NCI-H226 (cell line): ENCODE measurements at places on chromosomes 7 and 10.

GRCh38 chr7:93211228-93211818, 14.9 kb downstream of the HEPACAM2 start:
- no peak for DNase-seq

DNA sequence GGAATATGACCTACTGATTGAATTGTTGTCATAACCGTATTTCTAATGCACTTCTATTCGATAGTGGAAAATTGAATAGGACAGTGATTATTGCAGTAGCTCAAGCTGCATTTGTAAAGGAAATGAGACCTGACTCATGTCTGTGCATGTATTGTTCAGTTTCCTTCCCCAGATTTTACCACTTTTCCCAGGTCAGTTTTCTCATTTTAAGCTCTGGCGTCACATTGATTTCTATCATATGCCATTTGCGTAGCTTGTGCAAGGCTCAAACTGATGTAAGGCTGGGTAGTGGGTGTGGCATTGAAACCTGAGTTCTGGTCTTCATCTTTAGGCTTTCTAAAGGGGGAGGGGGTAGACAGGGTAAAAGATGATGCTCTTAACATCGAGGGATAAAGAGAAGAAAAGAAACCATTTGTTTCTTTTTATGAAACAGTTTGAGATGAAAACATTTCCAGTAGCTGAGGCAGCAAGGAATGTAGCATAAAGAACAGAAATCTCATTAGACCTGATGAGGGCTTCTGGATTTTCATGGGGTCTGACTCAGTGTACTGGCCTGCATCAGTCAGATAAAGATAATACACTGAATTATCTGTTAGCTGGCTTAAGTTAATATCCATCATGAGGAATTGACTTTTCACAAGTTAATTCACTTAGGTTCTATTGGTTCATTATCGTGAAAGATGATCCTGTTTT, 182.3 kb upstream of the CDCA7L start:
- no peak for DNase-seq

DNA sequence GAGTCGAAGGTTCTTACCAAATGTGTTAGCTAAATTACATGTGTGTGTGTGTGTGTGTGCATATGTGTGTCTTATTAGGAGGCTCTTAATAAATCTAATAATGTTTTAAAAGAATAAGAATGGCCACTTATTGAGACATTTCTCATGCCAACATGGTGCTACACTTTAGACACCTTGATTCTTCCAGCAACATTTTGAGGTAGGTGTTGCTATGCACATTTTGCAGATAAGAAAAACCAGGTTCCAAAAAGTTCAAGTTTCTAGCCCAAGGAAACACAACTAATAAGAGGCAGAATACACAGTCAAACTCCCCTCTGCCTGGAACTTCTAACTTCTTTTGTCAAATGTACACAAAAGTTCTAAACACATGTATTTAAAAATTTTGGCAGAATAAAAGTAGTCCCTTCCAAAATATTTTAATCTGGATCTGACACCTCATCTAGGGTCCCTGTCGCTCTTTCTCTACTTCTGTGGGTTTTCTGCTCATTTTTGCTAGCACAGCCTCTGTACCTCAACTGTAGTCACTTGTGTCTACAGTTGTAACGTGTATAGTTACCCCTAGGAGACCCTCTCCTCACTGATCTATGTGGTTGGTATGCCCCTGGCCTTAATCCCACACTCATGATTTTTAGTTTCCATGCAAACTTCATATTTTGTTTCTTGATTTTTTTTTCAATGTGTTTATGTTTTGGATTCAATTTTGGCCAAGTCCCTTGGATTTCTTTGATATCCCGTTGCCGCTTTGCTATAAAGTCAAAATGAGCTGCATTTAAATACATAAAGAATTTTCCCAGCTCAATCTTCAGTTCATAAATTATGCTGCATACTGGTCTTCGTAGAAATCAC, 4.3 kb downstream of the ANKRD1 start:
- no peak for DNase-seq

GRCh38 chr7:12069757-12070156, 141.3 kb upstream of the TMEM106B start:
- DNase-seq: no peak

GRCh38 chr10:61688551-61689308, 26.0 kb downstream of the CABCOCO1 start:
- no peak for DNase-seq

- no peak for DNase-seq
Measured at GRCh38 chr7:24864214-24864817, 107.1 kb upstream of the GSDME start.

DNA sequence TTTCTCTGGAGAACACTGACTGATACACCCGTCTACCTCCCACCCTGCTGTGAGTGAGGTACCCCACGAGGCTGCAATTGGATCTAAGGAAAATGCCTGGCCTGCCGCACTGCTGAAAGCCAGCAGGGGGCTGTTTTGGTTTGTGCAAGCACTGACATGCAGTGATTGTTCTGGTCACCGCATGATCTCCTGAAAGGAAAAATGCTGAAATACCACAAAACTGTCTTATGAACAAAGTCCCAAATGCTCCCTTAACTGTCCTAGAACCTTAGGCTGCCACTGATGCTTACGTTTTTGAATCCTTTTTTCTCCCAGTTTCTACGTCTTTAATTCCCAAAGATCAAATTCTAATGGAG, 132.7 kb downstream of the JCAD start:
- DNase-seq: no peak

- no peak for DNase-seq
Measured at GRCh38 chr7:149136118-149136517, 10.0 kb upstream of the ZNF425 start.

- no peak for DNase-seq
Measured at GRCh38 chr10:61470740-61471139, 17.6 kb upstream of the TMEM26 start.

GRCh38 chr7:110027385-110027784, 1063.5 kb upstream of the LRRN3 start:
- DNase-seq: peak; percentile 64
